ENCODE measurements at places on chromosomes 5 and 9.

- DNase-seq = no peak
Measured at GRCh38 chr5:142801495-142801871, 31.3 kb downstream of the ARHGAP26 start.

GRCh38 chr5:152331006-152331405 is 74.1 kb downstream of the NMUR2 start:
- DNase-seq = no peak

DNA sequence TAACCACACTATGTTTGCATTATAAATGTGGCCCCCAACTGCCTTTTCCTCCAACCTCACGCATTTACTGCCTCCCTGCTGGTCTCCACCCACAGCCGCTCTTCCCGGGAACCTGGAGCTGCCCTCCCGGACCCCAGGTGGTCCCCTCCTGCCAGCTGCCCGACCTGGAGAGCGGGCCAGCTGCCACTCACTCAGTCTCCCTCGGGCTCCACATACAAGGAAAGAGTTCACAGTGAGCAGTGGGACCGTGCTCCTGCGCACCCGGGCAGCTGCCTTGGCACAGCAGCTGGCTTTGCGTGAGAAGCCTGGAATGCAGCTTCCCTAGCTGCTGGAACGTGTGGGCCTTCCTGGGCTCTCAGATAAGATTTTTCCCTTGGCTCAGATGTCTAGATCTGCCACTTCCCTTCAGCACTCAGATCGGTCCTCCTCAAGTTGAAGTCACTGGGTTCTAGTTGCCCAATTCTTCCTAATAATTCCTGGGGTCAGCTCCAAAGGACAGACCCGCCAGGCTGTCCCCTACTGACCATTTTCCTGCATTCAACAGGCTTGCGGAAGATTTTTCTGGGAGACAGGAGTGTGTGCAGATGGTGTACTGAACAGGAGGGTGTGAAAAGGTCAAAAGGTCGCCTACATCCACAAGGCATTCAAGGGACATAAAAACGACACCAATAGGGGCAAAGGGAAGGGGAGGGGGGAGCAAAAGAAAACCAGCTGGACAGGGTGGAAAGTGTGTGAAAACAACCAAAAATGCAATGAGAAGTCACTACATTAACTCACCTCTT is 69.1 kb downstream of the MYO10 start:
- DNase-seq = peak; percentile 57

DNA sequence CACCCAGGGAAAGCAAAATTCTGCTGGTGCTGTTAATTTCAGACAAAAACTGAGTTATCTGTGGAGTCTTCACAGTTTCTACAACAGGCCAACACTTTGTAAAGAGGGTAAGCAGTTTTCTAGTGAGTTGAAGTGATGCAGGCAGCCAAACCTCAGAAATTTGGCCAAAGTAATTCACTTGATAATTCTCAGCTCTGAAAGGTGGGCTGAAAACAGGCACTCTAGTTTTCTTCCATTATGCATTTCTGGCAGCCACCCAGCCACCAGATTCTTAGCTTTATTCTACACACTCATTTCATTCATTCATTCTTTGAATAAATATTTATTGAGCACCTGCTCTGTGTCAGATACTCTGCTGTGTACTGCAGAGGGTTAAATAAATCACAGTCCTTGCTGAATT is 184.2 kb downstream of the RAB3C start:
- no peak for DNase-seq

DNA sequence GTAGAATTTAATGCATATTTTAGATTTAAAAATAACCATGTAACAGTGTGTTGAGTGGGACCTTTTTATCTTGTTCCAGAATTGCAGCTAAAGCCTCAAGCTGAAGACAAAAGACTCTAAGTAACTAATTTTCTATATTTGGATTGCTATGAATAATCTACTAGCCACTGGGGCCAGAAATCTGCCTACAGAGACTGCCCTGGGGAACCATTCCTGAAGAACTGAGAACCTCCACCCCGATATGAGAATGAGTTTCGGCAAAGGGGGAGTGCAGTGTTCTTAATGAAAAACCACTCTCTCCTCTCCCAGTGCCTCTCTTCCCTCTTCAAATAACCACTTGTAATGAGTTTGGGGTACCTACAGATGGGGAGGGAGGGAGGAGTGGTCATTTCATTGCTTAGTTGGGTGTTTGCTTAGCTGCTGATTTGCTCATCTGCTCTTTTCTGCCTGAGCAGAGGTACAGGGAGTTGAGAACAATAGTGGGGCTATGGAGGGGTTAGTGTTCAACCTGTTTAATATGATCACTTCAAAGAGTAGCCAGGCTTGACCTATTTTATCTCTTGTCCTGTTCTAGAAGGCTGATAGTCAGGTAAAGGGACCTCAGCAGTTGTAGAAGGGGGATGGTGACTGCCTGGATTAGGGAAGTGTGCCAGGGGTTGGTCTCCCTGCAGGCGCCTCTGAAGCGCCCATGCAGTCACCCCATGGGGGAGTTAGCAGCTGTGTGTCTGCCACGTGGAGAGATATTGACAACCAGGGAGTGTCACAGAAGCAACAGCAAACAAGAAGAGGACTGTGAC is 47.7 kb downstream of the ATG10 start:
- no peak for DNase-seq

GRCh38 chr5:177116631-177117373 is 16.8 kb upstream of the NSD1 start:
- peak; percentile 63 for DNase-seq

- no peak for DNase-seq
Measured at GRCh38 chr5:71938895-71939294, 168.4 kb upstream of the MAP1B start.

DNA sequence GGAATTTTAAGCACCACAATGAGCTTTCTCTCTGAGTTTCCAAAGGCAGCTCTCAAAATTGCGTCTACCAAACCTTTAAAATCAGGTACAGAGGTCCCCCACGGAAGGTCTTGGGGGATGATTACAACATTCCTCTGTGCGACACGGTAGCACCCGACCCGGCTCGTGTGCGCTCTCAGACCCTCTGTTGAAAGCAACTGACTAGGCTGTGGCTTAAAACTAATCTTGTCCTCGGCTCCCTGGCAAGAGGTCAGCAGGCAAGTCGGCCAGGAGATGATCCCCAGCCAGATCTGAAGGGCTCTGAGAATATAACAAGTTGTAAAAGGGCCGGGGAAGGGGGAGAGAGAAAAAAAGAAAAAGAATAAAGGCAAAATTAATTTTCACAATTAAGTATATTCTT is 92.6 kb upstream of the LMX1B start:
- no peak for DNase-seq

- DNase-seq = no peak
Measured at GRCh38 chr5:145680169-145680568, 155.0 kb downstream of the PRELID2 start.

DNA sequence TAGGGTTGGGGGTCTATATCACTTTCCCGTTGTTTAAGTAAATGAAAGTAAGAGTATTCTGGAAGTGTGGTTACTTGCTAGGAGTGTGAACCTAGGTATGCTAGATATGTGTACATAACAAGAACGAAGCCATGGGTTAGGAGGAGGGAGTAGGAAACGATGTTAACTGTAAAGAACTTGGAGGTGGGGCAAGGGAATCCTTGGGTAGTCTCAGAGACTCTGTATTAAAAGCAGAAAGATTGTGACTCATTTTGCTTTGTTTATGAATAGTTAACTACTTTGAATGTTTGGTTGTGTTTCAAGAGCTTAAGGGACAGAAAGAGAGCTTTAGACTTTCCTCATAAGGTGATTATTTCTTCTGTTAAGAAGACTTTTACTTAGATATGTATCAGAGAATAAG is 59.9 kb downstream of the TMEM252 start:
- DNase-seq = peak; percentile 11

DNA sequence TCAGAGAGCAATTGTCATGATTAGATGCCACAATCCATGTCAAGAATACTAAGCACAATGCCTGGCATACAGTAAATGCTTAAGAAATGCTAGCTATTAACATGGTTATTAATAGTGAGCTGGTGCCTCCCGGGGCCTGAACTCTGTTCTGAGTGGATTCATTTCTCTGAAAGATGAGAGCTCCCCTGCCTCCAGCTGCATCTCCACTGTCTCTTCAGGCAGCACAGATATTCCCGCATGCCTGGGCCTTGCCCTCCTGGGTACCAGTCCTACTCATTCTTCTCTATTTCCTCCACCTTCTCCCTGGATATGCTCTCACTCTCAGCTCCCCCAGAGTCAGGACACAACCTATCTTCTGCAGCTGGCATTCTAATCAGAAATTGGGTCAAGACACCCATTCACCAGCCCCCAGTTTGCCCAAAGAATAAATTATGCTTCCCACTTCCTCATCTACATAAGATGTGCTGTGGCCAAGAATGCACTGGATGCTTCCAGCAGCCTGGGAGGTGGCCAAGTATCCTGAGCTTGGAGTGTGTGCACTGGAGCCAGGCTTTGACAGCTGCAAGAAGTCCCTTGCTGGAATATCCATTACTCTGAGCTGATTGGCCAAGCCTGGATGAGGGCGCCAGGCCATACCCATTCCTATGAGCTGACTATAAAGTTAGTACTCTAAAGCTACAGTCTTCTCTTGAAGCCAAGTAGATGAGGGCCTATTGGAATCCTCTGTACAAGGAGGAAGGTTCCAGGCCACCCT is 669.0 kb downstream of the ACTL7B start:
- DNase-seq = peak; percentile 83

DNA sequence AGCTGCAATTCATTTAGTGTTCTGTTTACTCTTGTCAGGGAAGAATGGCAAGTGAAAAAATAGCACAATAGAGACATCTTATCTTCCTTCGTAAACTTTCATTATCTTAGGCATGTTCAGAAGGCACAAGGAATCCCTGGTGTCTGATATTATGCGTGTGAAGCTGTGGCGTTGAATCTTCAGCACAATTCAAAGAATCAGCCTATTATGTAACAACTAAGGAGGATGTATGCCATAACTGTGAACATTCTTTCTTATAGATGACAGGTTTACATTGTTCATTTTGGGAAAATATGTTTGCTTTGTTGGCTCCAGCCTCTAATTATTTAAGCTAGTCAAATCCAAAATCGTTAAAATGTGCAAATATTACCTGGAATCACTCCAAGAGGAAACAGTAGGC is 446.1 kb downstream of the ANXA1 start:
- DNase-seq = no peak

- peak; percentile 10 for DNase-seq
Measured at GRCh38 chr5:43646992-43647391, 44.0 kb downstream of the NNT start.

GRCh38 chr5:151523335-151523734 is 67.8 kb downstream of the FAT2 start:
- peak; percentile 60 for DNase-seq

GRCh38 chr9:26937816-26938371 is 9.1 kb downstream of the PLAA start:
- no peak for DNase-seq

DNA sequence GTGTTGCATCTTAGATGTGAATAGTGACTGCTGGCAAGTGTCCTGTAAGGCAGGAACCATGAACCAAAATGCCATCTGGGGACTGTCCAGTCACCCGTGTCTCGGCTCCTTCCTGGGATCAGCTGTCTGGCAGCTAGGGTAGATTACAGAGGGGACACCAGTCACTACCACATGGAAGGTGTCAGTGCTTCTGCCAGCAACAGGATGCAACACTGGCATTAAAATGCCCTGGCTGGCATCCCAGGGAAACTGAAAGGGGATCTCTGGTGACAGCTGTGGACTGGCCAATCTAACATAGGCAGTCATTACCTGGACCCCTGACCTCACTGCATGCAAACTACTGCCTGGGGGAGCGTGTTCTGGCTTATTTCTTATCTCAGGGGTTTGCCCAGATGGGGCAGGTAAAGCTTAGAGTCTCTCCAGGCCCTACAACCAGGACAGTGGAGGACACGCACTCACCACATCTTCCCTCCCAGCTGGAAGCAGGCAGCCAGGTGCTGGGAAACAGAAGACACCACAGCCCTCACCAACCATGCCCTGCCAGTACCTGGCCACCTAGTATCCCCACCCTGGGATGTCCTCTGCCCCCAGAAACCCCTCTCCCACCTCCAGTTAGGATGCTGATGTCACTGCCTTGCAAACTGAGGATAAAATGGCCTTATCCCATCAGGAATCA is 83.8 kb downstream of the SEMA4D start:
- no peak for DNase-seq

DNA sequence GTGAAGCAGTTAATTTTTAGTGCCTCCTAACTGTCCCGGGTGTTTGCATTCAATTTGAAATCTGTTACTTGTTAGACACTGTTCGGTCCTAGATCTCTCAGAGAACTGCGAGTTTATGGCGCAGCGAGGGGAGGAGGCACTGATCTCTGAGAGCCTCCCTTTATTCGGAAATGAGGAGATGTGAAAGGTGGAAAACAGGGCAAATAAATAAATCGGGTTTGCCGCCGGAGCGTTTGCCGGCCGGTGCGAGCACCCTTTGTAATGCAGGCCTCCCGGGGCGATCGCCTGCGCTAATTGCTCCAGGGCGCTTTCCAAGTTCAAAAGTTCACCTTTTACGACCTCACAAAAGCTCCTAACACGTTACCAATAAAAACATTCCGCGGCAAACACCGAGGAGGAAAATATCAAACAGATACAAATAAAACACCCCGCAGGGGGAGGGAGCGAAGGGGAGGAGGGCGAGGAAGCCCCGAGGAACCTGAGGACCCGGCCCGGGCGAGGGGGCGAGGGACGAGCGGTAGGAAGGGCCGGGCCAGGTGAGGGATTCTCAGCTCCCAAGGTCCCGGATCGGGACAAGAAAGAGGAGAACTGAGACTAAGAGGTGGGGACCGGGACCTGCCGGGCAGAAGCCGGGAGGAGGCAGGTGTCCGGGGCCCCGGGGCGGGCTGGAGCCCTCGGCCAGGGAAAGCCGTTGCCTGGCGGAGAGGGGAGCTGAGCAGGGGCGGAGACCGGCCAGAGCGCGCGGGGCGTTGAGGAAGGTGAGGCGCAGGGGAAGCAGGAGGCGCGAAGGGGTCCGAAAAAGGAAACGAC is 1.4 kb downstream of the NR6A1 start:
- DNase-seq = peak; percentile 52

DNA sequence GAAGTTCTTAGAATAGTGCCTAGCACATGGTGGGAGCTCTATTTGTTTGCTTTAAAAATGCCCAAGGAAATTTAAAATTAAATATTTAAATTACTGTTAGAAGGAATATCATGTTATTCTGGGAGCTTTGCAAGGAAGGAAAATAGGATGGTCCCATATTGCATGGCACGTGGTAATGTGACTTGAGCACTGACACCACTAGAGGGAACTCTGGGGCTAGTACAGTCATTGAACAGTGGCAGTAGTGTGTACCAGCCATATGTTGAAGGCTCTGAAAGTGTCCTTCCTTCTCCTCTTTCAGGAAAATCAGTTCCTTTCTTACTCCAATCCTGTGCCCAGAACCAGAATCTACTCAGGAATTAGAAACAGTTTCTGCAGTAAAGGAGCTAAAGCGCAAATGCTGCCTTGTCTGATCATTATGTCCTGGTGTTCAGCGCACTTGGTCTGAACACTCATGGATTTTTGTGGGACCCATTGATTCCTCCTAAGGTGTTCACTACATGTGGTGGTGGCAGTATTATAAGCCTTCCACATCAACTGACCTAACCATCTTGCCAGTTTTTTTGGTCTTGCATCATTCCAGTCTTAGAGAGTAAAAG is 54.1 kb downstream of the GDA start:
- peak; percentile 43 for DNase-seq
